ENCODE measurements at places on chromosomes 7 and 10.

- DNase-seq, result no peak
Observed at GRCh38 chr10:15320522-15321203, 50.4 kb downstream of the FAM171A1 start.

DNA sequence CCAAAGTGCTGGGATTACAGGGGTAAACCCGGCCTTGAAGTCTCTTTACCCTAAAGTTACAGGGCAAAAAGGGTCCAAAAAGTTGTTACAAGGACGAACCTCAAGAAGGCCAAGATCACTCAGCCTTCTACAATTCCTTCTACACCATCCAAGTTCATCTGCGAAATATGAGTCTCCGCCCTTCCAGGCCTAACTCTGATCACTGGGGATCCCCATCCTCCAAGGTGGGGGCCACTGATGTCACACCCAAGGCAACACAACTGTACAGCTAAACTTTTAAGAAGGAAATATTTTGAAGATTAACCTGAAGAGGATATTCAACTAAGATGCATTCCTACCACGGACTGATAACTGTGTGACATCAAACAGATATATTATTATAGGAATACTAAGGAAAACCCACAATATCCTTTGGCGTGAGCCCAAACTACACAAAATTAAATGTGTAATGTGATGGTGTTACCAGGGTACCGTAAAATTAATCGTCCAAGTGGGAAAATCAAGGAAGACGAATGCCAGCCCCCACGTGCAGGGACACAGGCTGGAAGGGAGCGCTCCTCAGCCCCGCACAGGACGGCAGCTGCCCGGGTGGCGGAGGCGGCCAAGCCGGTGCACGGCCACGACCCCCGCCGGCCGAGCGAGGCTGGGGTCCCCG, 1.0 kb downstream of the PAXIP1 start:
- peak; percentile 12 for DNase-seq

DNA sequence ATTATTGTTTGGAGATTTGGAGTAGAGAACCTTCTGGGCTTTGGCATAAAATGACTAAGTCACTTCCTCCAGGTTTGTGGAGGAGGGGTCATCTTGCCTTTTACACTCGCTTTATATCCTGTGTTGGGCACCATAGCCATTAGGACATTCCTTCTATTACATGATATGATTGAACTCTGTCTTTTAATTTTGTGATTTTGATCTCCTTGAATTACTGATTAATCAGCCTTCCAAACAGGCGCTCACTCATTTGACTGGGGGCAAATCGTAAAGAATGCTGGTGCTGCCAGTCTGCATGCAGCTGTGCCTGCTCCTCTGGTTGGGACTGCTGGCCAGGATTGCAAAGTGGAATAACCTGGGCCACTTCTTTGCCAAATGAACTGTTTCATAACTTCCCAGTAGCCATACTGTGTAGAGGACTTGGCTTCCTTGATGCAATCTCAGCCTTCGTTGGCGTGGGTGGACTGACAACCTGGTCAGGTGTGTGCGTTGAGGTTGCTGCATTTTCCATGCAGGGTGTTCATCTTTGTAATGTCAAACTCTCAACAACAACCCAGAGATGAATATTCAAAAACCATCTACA, 65.9 kb upstream of the RAB11FIP2 start:
- DNase-seq, result no peak

DNA sequence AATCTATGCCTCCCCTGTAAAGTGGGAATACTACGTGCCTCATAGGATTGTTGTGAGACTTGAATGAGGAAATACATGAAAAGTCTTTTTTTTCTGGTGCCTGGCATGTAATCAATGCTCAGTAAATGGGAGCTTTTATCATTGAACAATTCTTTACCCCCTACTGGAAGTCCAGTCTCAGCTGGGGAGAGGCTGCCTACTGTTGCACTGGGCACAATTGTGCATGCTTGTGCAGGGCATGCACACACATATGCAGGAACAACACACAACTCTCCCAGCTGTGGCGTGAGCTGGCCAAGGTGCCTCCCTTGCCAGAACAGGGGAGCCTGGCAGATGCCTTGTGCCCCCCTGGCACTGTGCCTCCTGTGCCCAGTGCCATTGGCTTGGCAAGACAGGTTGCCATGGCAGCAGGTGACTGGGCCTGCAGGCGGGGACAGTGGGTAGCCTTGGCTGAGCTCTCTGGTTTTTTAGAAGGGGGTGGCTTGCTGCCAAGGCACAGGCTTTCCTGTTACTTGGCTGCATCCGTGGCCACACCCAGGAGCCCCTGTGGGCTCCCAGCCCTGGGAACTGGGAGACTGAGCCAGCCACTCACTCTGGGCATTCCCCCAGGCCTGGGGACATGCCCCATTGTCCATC, 16.1 kb upstream of the PALD1 start:
- DNase-seq, result peak; percentile 30

GRCh38 chr7:373818-374705, 84.1 kb downstream of the FOXL3 start:
- DNase-seq, result no peak

DNA sequence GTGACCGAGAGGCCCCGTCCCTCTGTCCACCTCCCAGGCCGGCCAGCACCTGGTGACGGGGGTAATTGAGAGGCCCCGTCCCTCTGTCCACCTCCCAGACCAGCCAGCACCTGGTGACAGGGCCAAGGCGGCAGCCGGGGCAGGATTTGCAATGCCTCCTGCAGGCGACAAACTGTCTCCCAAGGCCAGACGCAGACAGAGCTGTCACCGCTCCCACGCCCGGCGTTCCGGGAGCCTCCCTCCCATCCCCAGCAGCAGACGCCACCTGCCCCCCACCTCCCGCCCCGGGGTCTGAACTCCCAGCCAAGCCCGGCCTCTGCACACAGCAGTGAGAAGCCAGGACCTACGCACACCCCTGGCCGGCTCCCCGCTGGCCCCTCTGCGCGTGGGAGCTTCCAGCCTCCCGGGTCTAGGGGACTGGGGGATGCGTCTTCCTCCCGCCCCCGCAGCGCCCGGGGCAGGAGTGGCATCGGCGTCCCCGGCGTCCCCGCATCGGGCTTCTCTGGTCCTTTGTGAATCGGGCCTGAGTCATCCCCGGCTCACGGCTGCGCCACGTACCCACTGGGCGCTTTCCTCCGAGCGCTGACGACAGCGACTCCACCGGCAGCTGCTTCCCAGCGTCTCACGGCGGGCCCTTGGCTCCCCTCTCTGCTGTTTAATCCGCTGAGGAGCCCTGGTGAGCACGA, 95.1 kb upstream of the DIP2C start:
- peak; percentile 53 for DNase-seq
